Esophagus squamous epithelium (tissue), 5 donors: ENCODE measurements at places on chromosomes 3 and 15.

- DNase-seq = no peak
Observed at GRCh38 chr15:36914960-36915808, 185.2 kb downstream of the MEIS2 start.

GRCh38 chr3:28240441-28240840 is 978 bp upstream of the CMC1 start:
- DNase-seq = no peak

DNA sequence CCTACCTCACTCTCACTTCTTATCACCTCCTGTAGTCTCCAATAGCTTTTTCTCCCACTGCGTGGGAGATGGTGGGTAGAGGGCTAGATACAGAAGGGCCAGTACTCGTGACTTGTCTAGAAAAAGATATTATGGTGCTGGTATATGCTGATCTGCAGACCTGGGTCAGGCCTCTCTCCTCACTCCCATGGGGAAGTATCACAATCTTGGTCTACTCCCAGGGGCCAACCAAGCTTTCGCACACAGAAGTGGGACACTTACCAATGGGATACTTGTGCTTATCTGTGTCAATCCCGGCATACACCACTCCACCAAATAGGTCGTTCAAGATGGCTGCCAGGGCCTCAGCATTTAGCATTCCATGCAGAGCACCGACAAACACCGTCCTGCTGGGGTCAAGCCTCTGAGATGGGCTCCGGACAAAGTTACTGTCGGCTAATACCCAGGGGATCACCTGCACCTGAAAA is 9.0 kb upstream of the RPS17 start:
- no peak for DNase-seq

GRCh38 chr3:126956361-126956760 is 26.6 kb upstream of the PLXNA1 start:
- no peak for DNase-seq

DNA sequence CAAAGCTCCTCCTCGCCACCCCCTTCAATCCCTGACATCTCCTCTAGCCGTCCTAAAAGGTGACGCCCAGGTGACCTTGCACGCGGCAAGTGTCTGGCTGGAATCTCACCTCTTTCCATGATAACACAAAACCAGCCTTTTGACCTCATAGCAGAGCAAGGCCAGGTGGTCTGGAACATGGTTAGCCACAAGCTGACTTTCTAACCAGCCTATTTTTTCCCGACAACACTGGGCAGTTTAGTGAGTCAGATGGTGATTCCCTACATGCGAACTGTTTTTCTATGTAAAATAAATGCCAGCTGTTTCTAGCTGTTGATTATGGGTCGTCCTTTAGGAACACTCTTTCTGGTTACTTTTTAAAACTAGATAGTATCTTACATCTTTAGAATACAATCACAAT is 243.0 kb downstream of the CD47 start:
- no peak for DNase-seq

GRCh38 chr15:28914046-28914445 is 28.3 kb downstream of the APBA2 start:
- no peak for DNase-seq

- no peak for DNase-seq
Observed at GRCh38 chr15:61888074-61888780, 172.0 kb downstream of the VPS13C start.

GRCh38 chr3:153456833-153457545 is 295.0 kb downstream of the RAP2B start:
- DNase-seq = no peak

DNA sequence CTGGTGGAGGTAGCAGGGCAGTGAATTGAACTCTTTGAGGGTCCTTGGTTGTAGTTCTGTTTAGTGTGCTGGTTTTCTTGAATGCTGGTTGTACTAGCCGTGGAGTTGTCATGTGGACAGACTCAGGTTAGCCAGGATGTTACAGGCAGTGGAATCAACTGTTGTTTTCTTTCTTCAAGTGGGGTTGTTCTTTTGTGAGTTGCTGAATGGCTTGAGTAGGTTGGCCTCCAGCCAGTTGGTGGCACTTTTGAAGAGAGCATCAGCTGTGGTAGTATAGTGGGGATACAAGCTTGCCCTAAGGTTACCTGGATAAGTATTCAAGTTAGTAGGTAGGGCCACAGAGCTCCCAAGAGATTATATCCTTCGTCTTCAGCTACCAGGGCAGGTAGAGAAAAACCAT is 31.8 kb upstream of the RARB start:
- no peak for DNase-seq

DNA sequence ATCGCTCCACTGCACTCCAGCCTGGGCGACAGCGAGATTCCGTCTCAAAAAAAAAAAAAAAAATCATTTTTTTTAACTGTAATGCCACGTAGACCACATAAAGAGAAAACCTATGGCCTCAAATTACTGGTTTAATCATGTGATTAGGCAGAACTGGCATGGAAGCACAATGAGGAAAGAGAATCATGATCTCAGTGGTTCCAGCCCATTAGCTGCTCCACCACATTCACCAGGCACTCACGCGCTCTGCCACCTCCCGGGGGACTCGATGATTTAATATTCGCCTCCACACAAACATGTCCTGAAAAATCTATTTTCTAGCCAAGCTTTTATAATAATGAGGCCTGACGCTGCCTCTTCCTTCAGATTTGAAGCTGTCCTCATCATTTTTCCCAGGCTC is 204.7 kb downstream of the TBL1XR1 start:
- DNase-seq = no peak

- no peak for DNase-seq
Observed at GRCh38 chr3:112741983-112742382, 101.0 kb upstream of the CCDC80 start.

DNA sequence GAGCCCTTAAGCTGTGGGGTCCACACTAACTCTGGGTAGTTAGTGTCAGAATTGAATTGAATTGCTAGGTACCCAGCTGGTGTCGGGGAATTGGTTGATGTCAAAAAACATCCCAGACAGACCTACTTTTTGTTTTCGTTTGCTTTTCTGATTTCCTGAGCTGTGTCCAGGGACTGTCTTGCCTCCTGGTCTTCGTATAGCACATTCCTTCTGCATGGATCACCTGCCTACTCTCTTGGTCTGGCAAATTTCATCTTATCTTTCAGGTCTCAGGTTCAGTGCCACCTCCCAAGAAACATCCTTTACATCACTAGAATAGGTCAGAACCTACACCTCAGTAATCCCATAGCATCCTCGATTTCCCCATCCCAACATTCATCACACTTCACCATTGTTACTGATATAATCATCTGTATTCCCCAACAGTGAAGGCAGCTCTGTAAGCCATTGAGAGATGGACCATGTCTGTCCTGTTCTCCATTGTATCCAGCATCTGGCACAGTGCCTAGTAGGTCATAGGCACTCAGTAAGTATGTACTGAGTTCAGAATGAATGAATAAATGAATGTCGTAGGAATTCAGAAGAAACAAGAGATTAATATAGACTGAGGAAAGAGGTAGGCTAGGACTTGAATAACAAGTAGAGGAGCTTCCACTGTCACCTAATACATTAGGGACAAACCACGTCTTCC is 81.2 kb downstream of the ANP32A start:
- DNase-seq = no peak

GRCh38 chr3:178036451-178037144 is 499.6 kb upstream of the KCNMB2 start:
- no peak for DNase-seq

DNA sequence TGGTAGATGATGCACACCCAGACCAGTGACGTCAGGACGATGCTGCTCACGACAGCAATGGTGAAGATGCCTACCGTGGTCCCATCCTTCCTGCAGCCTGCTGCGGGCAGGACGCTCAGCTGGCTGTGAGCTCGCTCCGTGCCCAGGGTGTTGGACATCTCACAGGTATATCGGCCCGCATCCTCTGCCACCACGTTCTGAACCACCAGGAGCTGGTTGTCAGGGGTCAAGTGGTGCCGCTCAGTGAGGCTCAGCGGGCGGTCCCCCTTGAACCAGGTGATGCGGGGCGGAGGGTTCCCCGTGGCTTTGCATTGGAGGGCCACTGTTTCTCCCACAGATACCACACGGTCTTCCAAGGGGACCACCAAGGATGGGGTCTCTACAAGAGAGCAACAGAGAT is 117.8 kb downstream of the LRIG1 start:
- DNase-seq = no peak

GRCh38 chr3:133987948-133988484 is 41.7 kb downstream of the SLCO2A1 start:
- DNase-seq = no peak

GRCh38 chr3:78804251-78805037 is 963.4 kb downstream of the ROBO1 start:
- no peak for DNase-seq

- no peak for DNase-seq
Observed at GRCh38 chr3:133256787-133257483, 142.9 kb upstream of the BFSP2 start.

- no peak for DNase-seq
Observed at GRCh38 chr15:79090487-79091203, at the start of gene RASGRF1. RASGRF1 (minus strand) TSS chr15:79090780; CDS start chr15:79090498, 282 bp downstream.

- no peak for DNase-seq
Observed at GRCh38 chr3:50632450-50632849, 15.5 kb downstream of the MAPKAPK3 start.

DNA sequence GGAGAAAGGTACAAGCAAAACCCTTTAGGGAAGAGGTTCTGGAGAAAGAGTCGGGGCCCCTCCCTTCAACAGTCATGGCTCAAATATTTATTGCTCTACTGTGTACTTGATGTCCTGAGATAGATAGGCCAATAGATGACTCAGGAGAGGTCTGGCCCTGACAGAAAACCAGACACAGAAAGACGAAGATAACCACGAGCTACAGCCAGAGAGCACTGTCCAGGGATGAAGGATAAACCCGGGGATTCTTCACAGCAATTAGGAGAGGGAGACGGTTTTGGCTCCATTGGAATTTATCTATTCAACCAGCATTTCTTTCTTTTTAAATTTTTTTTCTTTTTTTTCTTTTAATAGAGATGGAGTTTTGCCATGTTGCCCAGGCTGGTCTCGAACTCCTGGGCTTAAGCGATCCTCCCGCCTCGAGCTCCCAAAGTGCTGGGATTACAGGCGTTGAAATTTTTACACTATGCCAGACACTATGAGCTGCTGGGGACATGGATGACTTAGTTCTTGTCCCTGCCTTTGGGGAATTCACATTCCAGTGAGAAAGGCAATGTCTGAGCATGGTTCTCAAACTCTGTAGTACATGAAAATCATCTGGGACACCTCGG is 4.6 kb upstream of the CIDEC start:
- no peak for DNase-seq

DNA sequence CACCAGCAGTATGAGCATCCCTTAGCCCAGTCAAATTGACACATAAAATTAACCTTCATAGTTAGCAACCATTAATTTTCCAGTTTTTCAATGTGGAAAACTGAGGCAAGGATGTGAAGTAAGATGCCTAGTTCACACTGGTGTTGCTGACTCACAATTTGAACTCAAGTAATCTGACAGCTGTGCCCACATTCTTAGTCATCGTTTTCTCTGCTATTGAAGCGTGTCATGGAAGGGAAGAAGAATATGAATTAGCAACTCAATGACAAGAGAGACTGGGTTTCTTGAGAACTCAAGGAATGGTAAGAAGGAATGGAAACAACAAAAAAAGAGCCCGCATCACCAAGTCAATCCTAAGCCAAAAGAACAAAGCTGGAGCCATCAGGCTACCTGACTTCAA is 261.4 kb downstream of the EPHA3 start:
- DNase-seq = no peak

DNA sequence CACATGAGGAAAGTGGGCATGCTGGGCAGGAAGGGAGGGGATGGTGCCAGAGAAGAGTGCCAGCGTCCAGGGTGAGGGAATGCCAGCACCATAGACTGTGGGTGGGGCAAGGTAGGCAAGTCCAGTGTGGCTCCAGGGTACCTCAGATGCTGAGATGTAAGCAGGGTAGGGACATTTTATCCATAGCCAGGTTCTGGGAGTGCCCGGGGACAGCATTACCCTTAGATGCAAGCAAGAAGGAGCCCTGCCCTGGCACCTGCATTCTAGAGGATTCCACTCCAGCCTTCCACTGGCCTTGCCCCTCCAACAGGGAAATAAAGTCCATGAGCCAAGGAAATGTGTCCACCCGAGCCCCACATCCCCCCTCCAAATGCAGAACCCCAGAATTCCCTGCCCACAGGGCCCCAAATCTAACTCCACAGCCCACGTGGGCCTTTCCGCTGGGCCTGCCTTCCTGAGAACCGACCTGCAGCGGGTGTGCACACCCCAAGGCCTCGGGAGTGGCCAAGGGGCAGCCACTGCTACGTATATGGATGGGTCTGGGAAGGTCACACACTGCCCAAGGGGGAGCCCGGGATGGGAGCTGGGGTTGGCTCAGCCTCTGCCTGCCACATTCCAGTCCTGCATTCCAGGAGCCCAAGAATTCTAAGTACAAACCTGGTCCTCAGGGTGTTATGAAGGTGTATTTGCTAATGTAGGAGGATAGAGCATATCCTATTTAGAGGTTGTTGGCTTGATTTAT is 20.3 kb upstream of the CYP11A1 start:
- no peak for DNase-seq

GRCh38 chr3:168024537-168024941 is 71.2 kb downstream of the GOLIM4 start:
- DNase-seq = no peak

DNA sequence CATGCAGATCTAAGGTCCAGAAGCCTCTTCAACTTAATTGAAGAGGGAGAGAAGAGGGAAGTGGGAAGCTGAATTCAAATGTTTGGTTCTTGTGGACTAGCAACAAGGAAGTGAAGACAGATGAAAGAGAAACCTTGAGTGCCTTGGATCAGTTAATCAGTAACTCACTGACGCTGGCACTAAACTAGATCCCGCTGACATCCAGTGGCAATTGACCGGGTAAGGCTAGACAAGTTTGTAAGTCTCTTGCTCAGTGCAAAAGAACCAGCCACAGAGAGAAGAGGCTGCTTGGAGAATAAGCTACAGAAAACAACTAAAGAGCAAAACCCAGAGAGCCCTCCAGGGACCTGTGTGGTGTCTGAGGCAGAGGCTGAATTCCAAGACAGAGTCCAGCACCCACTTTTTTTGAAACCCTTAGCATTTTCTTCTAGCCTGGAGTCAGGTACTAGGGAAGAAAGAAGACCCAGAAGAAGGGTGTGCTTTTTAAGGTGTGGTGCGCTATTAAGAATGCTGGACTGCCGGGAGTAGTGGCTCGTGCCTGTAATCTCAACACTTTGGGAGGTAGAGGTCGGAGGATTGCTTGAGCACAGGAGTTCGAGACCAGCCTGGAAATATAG is 6.9 kb downstream of the PLCH1 start:
- DNase-seq = no peak

DNA sequence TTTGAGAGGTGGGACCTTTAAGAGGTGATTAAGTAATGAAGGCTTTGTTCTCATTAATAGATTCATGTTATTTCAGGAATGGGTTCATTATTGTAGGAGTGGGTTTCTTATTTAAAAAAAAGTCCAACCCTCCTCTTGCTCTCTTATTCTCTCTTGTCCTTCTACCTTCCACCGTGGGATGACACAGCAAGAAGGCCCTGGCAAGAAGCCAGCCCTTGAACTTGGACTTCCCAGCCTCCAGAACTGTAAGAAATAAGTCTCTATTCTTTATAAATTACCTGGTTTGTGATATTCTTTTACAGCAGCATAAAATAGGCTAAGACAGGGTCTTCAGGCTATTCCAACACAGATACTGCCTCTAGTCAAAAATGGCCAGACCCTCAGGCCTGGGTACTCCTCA is 62.2 kb downstream of the MYLK start:
- DNase-seq = no peak
